Suprapubic skin (tissue), 4 donors: ENCODE measurements at places on chromosomes 6 and 20. TPM values are rescaled to one million over a fixed set of nuclear protein-coding genes. Genes with fewer than 3 reads are reported as not detected.

CALHM4 gene
- total RNA-seq = not detected

OPRM1 gene
- not detected for total RNA-seq

SRMS gene
- total RNA-seq = not detected

RGS17 gene
- 0.18 TPM for total RNA-seq

ULBP3 gene
- 2.1 TPM for total RNA-seq

FAM217A gene
- total RNA-seq = not detected

TINAG gene
- total RNA-seq = not detected

UNC5CL gene
- 0.94 TPM for total RNA-seq

DNA sequence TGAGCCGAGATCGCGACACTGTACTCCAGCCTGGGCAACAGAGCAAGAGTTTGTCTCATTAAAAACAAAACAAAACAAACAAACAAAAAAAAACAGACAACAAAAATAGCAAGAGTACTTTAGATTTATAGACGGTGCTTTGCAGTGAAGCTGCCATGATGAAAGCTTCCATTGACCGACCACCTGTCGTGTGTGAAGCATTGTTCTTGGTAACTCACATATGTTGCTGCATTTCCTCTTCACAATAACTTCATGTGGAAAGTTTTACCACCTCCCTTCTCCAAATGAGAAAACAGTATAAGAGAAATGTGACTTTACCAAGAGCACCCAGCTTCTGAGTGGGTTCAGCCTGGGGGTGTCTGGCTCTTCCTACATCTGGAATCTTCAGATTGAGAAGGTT lies 56.4 kb upstream of the PTGIS start:
- peaks cover 13% of the 10 kb centered on the region for H3K4me1 ChIP-seq
- no peak overlapping the region for H3K27ac ChIP-seq
- DNase-seq = peak; percentile 0
- no peaks in the 10 kb centered on the region for H3K36me3 ChIP-seq
- H3K27me3 ChIP-seq = peaks cover 3% of the 10 kb centered on the region
- no peak overlapping the region for H3K4me3 ChIP-seq

- H3K4me1 ChIP-seq = no peaks in the 10 kb centered on the region
- H3K4me3 ChIP-seq = no peak overlapping the region
Measured at GRCh38 chr20:63085151-63085861, 78.5 kb upstream of the BHLHE23 start.

GRCh38 chr6:45415788-45416518 lies 38.2 kb upstream of the SUPT3H start:
- DNase-seq = no peak
- H3K4me3 ChIP-seq = no peak overlapping the region
- peaks cover 17% of the 10 kb centered on the region for H3K4me1 ChIP-seq
- no peak overlapping the region for H3K27ac ChIP-seq
- H3K36me3 ChIP-seq = no peaks in the 10 kb centered on the region

DNA sequence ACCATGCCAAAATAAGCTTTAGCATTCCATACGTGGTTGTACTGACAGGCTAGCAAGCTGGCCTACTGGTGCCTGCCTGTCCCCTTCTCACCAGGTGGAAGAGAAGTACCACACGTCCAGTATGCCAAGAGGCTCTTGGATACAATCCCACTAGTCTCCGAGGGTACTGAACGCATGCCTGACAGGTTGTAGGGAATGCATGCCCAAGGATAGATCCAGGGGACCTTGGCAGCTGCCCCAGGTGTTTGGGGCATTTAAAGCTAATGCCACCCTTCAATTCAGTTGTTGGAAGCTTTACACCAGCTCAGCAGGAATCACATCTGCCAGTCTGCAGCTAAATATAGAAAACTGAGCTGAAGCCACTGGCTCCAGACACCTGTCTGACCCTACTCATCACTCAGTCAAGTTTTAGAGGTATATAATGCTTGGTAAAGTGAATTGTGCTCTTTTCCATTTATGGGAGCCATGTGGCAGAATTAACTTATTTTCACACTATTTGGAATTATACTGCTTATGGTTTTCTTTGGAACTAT lies 4.9 kb downstream of the TUBB2B start:
- DNase-seq = no peak
- H3K4me3 ChIP-seq = no peak overlapping the region
- peaks cover 15% of the 10 kb centered on the region for H3K27me3 ChIP-seq
- H3K4me1 ChIP-seq = peaks cover 11% of the 10 kb centered on the region
- H3K36me3 ChIP-seq = no peaks in the 10 kb centered on the region
- no peak overlapping the region for H3K27ac ChIP-seq

- no peaks in the 10 kb centered on the region for H3K4me1 ChIP-seq
- H3K36me3 ChIP-seq = peaks cover 4% of the 10 kb centered on the region
- no peaks in the 10 kb centered on the region for H3K27me3 ChIP-seq
- H3K4me3 ChIP-seq = no peak overlapping the region
- no peak for DNase-seq
- no peak overlapping the region for H3K27ac ChIP-seq
Measured at GRCh38 chr20:35893942-35894341, 60.4 kb downstream of the SCAND1 start.

DNA sequence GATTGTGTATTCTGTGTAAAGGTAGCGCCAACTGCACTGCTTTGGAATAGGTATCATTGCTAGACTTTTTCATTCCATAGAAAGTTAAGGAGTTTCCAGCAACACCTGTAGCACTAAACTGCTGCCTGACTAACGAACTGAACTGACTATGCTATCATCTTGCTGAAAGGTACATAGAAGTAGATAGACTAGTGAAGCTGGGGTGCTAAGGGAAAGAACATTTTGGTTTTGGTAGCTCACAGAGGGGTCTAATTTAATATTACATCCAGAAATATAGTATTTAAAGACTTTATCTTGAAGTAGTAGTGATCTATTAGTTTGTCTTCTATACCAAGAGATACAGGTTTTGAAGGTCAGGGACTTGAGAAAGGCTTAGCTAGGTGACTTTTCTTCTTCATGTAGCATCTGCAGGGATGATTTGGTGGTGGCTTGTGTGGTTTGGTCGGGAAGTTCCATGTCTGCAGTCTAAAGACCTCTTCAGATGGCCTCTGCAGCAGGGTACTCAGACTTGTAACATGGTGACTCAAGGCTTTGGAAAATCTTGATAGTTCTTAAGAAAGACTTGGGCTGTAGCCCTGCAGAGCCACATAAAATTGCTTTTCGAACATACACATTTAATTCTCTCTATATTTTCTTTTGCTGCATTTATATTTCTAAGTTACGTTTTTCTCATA lies 10.2 kb downstream of the SENP6 start:
- no peak overlapping the region for H3K27ac ChIP-seq
- H3K4me1 ChIP-seq = peaks cover 65% of the 10 kb centered on the region
- H3K4me3 ChIP-seq = no peak overlapping the region
- no peak for DNase-seq
- H3K27me3 ChIP-seq = no peaks in the 10 kb centered on the region

DNA sequence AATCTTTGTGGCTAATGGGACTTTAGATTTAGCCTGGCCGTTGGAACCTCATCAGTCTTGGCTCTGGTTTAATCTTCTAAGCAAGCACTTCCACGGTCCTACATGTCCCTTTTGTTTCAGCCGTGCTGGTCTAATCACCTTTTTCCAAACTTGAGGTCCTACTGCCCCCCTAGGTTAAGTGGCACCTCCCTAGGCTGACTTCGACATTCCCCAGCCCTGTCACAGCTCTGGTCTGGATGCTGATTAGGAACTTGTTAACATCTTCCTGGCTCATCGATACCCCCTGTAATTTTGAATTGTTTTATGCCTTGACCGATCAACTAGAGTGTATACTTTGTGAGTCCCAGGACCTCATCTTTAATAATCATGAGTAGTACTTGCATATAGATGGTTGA lies 56.6 kb downstream of the OTOR start:
- DNase-seq = no peak
- H3K4me3 ChIP-seq = no peak overlapping the region
- no peaks in the 10 kb centered on the region for H3K36me3 ChIP-seq
- H3K27me3 ChIP-seq = peaks cover 44% of the 10 kb centered on the region

GRCh38 chr6:73116330-73116729 lies 109.0 kb downstream of the KHDC1L start:
- H3K4me3 ChIP-seq = no peak overlapping the region
- H3K27me3 ChIP-seq = no peaks in the 10 kb centered on the region
- DNase-seq = no peak
- H3K27ac ChIP-seq = no peak overlapping the region
- no peaks in the 10 kb centered on the region for H3K36me3 ChIP-seq

- peak within 1 kb of the TSS; percentile 78 for H3K4me3 ChIP-seq
- H3K27me3 ChIP-seq = no peaks in the 10 kb centered on the region
Measured at GRCh38 chr6:25278914-25279747, at the start of gene CARMIL1. CARMIL1 (plus strand) TSS chr6:25279374; CDS start chr6:25279796, 422 bp downstream.

DNA sequence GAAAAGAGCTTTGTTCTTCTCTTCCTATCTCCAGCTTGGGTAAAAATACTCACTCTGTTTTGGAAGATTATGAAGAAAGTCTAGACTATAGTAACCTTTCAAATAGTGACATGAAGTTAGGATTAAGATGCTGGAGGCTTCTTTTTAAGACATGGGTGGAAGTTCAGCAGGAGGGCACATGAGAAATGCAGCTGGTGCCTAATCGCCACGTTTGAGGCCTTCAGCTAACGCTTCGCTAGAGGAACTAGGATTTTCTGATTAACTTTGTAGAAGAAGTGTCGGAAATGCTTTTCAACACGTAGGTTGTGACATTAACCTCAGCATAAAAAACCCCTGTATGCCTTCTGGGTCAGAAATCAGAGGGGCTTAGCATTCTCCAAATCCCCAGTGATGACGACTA lies 348.1 kb upstream of the MAP3K7 start:
- H3K27me3 ChIP-seq = no peaks in the 10 kb centered on the region
- DNase-seq = no peak
- no peak overlapping the region for H3K27ac ChIP-seq
- H3K4me3 ChIP-seq = no peak overlapping the region
- H3K4me1 ChIP-seq = no peaks in the 10 kb centered on the region
- no peaks in the 10 kb centered on the region for H3K36me3 ChIP-seq

GRCh38 chr6:112773187-112773586 lies 426.1 kb downstream of the RFPL4B start:
- no peaks in the 10 kb centered on the region for H3K4me1 ChIP-seq
- no peaks in the 10 kb centered on the region for H3K36me3 ChIP-seq
- no peak overlapping the region for H3K27ac ChIP-seq
- no peak overlapping the region for H3K4me3 ChIP-seq
- DNase-seq = no peak
- H3K27me3 ChIP-seq = no peaks in the 10 kb centered on the region

DNA sequence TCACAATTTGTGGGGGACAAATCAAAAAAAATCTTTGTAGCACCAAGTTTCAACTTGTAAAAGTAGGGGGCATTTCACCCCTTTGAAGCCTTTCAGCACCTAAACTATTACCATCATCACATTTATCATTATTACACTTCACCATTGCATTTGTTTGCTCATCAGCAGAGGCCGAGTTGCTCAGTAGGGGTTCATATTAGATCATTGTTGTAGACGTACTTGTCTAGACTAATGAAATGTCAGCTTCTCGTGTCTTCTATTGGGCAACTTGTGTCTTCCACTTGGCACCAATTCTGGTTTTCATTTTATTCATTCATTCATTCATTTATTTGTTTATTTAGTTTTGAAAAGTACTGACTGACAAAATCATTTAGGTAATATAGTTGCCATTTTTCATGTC lies 338.3 kb upstream of the KCNQ5 start:
- H3K27ac ChIP-seq = no peak overlapping the region
- no peak overlapping the region for H3K4me3 ChIP-seq
- H3K4me1 ChIP-seq = no peaks in the 10 kb centered on the region
- no peak for DNase-seq
- H3K27me3 ChIP-seq = no peaks in the 10 kb centered on the region

GRCh38 chr6:159099961-159100360 lies 55.2 kb upstream of the TAGAP start:
- peaks cover 15% of the 10 kb centered on the region for H3K4me1 ChIP-seq
- no peak for DNase-seq
- no peak overlapping the region for H3K27ac ChIP-seq
- peaks cover 4% of the 10 kb centered on the region for H3K27me3 ChIP-seq

- H3K27ac ChIP-seq = peak overlapping the region; percentile 91
- no peak for DNase-seq
- no peaks in the 10 kb centered on the region for H3K27me3 ChIP-seq
- H3K4me3 ChIP-seq = no peak overlapping the region
Measured at GRCh38 chr6:6725468-6726209, 137.1 kb downstream of the LY86 start.

GRCh38 chr6:138012682-138013081 lies 94.5 kb downstream of the PERP start:
- H3K27ac ChIP-seq = peak overlapping the region; percentile 82
- H3K4me1 ChIP-seq = peaks cover 13% of the 10 kb centered on the region
- DNase-seq = no peak
- no peaks in the 10 kb centered on the region for H3K36me3 ChIP-seq

- no peak overlapping the region for H3K4me3 ChIP-seq
- no peaks in the 10 kb centered on the region for H3K27me3 ChIP-seq
- no peaks in the 10 kb centered on the region for H3K36me3 ChIP-seq
- no peaks in the 10 kb centered on the region for H3K4me1 ChIP-seq
- DNase-seq = no peak
Measured at GRCh38 chr6:137697267-137697938, 169.7 kb upstream of the TNFAIP3 start.

DNA sequence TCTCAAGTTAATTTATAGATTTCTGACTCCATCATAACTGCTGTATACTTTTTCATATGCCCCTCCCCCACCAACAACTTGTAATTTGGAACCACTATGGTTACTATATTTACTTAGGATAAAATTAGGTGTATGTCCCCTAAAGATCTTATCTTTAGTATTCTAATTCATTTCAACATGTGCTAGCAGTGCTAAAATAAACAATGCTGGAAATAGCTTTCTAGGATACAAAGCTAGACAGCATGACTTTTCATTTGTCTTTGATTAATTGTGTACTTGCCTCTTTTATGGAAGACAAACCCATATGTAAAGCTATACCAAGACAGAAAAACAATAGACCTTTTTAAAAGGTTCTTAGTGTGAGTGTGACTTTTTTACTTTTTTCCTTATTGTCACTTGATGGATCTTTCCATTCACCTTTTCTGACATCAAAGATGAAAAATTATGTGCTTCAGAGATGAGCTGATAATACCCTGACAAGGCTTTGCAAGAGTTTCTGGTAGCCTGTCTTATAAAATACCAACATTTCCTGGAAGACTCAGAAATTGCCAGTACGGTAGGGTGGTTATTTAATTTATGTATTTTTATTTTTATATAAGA lies 31.2 kb upstream of the POPDC3 start:
- no peaks in the 10 kb centered on the region for H3K4me1 ChIP-seq
- H3K27me3 ChIP-seq = no peaks in the 10 kb centered on the region
- no peak overlapping the region for H3K4me3 ChIP-seq
- DNase-seq = no peak
- H3K27ac ChIP-seq = no peak overlapping the region
- no peaks in the 10 kb centered on the region for H3K36me3 ChIP-seq

- H3K27me3 ChIP-seq = no peaks in the 10 kb centered on the region
- no peaks in the 10 kb centered on the region for H3K36me3 ChIP-seq
- DNase-seq = no peak
Measured at GRCh38 chr6:18317850-18318249, 53.5 kb upstream of the DEK start.
